Daoy (cell line): ENCODE measurements at places on chromosomes 2 and 18. TPM values are rescaled to one million over a fixed set of nuclear protein-coding genes. Genes with fewer than 3 reads are reported as not detected.

The ZNF516 gene
- total RNA-seq = 4.9 and 6.3 TPM in 2 replicates

The MYOM1 gene
- not detected in 2 replicates for total RNA-seq

The CRYGC gene
- not detected in 2 replicates for total RNA-seq

The MFSD2B gene
- total RNA-seq = 0.06 TPM in 1 of 2 replicates, not detected in the other

The BOD1L2 gene
- not detected in 2 replicates for total RNA-seq

The SCYGR4 gene
- not detected in 2 replicates for total RNA-seq

The VIL1 gene
- 0.06 TPM in 1 of 2 replicates, not detected in the other for total RNA-seq

The STON1 gene
- 1.7 and 3.3 TPM in 2 replicates for total RNA-seq

The CSRNP3 gene
- 0.83 and 2.7 TPM in 2 replicates for total RNA-seq

The LCT gene
- total RNA-seq = 0.40 TPM in 1 of 2 replicates, not detected in the other

The DSG4 gene
- not detected in 2 replicates for total RNA-seq

The VWC2L gene
- not detected in 2 replicates for total RNA-seq

The GALR1 gene
- not detected in 2 replicates for total RNA-seq

The RBM44 gene
- total RNA-seq = 0.06 and 0.30 TPM in 2 replicates

The GPR75 gene
- total RNA-seq = 1.0 and 2.8 TPM in 2 replicates

The ARHGEF4 gene
- 0.27 and 1.5 TPM in 2 replicates for total RNA-seq

The RGPD4 gene
- not detected in 2 replicates for total RNA-seq

The ALLC gene
- 0.11 TPM in 1 of 2 replicates, not detected in the other for total RNA-seq

The CD226 gene
- 0.48 and 0.91 TPM in 2 replicates for total RNA-seq

The DNAH7 gene
- total RNA-seq = 0.11 and 0.27 TPM in 2 replicates

The INPP1 gene
- total RNA-seq = 6.2 and 12.1 TPM in 2 replicates

The FOXD4L1 gene
- total RNA-seq = 0.11 TPM in 1 of 2 replicates, not detected in the other

GRCh38 chr2:215621381-215621780 lies 185.5 kb upstream of the FN1 start:
- no peak for DNase-seq

GRCh38 chr2:37780387-37780676 lies 108.9 kb upstream of the CDC42EP3 start:
- DNase-seq = peak; percentile 55

DNA sequence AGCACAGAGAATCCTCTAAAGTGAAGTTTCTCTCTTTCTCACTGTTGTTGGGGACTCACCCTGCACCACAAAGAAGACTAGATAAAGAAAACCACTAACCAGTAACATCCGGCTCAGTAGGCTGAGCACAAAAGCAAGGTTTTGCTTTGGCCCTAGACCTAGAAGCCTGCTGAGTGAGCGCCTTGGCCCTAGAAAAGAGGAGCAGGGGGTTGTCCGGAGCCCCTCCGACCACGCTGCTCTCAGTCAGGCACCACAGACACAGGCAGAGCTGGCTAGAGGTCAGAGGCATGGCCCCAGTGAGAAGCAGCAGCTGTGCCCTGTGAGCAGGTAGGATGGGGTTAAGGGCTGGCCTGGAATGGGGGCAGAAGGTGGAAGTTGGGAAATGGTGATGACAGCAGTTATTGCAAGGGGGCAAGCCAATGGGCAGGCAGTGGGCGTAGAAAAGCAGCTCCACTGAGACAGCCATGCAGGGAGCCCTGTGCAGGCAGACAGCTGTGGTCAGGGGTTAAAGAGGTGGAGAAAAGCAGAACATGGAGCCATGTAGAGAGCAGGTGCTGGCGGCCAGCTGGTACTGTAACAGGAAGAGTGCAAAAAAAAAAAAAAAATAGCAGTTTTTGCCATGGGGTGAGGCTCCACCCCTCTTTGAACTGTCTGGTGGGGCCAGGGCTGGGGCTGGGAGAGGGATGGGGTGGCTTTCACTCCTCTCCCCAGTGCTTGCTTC lies 36.9 kb upstream of the SLC14A1 start:
- no peak for DNase-seq

GRCh38 chr18:79784071-79784913 lies 13.4 kb upstream of the KCNG2 start:
- no peak for DNase-seq

DNA sequence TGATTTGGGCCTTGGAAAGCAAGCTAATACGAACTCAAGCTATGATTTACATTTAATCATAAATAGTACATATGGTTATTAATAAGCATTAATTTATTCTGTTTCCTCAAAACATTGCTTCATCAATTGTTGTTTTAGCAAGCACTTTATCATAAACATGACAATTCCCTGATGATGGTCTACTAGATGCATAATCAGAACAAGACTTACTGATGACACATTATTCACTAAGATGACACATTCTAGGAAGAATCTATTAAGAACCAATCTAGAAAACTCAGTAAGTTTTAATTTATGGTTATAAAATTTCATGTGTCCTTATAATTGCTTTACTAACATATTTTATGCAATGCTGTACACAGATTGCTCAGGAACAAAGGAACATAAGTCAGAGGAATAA lies 815.2 kb downstream of the ERBB4 start:
- no peak for DNase-seq

- DNase-seq = no peak
Observed at GRCh38 chr2:38650717-38651116, 15.2 kb upstream of the GALM start.

DNA sequence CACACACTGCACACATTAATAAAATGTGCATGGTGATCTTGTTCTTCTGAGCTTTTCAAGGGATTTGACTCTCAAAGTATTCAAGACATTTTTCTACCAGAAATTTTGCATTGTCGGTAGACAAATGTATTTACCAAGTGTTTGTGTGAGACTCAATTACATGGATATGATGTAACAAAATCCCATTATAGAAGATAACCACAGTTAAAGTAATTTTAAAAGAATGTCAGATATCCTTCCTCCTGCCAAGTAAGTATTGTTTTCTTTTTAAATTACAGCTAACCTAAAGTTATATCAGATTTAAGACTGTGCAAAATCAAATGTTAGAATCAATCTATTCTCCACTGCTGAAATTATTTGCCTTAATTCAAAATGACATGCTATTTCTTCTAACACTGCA lies 1344.5 kb upstream of the CHAC2 start:
- DNase-seq = no peak

DNA sequence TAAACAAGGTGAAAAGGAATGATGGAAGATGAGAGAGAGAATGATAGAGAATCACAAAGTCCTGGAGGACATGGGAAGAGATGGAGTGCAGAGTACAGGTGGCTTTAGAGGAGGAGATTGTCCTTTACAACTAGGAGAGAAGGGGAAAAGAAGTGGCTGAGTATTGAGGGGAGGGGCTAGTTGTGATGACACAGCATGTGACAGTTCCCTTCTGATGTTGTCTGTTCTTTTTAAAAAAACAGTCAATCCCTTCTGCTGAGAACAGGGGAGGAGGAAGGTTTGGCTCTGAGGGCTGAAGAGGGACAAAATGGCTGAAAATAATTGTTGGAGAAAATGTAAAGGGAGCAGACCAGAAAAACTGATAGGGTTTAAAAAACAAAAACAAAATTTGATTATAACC lies 44.0 kb downstream of the STEAP3 start:
- no peak for DNase-seq

GRCh38 chr2:224063298-224063648 lies 24.2 kb upstream of the SERPINE2 start:
- DNase-seq = no peak

GRCh38 chr2:69278366-69278765 lies 108.7 kb downstream of the GFPT1 start:
- no peak for DNase-seq

- DNase-seq = no peak
Observed at GRCh38 chr18:41899535-41899934, 55.5 kb upstream of the PIK3C3 start.

GRCh38 chr18:13371689-13372418 lies 153.3 kb downstream of the LDLRAD4 start:
- DNase-seq = no peak

GRCh38 chr18:68733707-68734106 lies 18.8 kb upstream of the TMX3 start:
- DNase-seq = no peak

GRCh38 chr2:161308178-161308955 lies at the start of gene PSMD14:
Gene PSMD14, plus strand, starts transcription at chr2:161308425. Its CDS starts 10,401 bp downstream, at chr2:161318826.
- peak; percentile 97 for DNase-seq

GRCh38 chr2:63000801-63001200 lies 49.8 kb upstream of the OTX1 start:
- no peak for DNase-seq

GRCh38 chr2:28896906-28897305 lies 2.4 kb downstream of the WDR43 start:
- DNase-seq = peak; percentile 39

DNA sequence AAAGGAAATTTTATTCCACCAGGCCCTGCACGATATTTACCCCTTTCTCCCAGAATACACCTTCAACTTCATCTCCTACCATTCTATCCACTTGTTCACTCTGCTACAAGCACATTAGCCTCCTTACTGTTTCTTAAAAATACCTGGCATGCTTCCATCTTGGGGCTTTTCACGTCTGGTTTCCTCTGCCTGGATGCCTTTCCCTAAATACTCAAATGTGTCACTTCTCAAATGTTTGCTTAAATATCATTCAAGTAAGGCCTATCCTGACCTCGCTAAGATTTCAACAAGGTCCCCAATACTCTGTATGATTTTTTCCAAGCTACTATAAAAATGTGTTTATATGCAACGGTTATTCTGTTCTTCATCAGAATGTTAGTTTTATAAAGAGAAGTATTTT lies 433.0 kb upstream of the CHAC2 start:
- no peak for DNase-seq

GRCh38 chr2:232139171-232139594 lies 177.7 kb downstream of the DIS3L2 start:
- no peak for DNase-seq

DNA sequence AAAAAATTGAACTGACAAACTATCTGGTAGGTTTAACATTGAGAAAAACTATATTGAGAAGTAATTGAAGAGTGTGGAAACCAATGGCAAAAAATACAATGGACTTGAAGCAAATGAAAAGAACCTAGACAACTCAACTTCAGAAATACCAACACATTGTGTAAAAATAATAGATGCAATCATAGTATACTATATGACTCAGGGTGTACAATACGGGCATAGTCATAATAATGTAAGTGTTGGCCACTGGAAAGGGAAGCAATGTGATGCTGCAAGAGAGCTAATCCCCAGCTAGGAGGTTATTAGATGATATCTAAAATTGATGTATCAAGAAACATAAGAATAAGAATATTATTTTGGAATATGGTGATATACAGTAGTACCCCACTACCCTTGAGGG lies 45.3 kb downstream of the SMAD7 start:
- DNase-seq = no peak

DNA sequence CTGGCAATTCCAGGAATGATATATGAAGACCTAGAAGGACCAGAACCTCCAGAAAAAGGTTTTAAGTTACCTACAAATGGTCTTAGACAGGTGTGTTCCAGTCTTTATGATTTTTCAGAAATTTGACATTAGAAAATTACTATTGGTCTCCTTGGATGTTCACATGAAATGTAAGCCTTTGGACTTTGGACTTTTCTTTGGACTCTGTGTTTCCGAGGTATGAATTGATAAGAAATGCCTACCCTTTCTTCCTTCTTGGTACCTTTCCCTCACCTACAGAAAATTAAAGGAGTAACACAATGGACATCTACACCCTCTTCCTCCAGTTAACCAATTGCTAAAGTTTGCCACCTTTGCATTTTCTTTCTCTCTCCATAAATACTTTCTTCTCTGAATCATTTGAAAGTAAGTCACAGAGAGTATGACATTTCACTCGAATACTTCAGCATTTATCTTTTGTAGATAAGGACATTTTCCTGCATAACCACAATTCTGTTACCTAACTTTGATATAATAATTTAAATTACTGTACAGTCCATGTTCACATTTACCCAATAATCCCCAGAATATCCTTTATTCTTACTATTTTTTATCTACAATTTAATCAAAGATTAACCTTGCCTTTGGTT lies 26.2 kb downstream of the CEP192 start:
- DNase-seq = no peak

DNA sequence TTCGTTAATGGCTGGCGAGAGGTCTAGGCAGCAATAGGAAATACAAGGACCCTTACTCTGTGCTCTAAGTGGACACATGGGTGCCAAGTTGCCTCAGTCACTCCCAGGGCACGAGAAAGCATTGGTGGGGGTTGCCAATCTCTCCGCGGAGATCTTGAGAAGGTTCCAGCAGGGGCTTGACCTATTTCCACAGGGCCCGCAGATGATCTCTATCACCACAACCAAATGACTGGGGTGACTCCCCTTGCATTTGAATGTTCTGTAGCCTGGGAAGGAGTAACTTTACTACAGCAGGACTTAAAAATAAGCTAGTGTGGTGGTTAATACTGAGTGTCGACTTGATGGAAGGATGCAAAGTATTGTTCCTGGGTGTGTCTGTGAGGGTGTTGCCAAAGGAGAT lies 8.1 kb downstream of the CDC42EP3 start:
- DNase-seq = no peak

DNA sequence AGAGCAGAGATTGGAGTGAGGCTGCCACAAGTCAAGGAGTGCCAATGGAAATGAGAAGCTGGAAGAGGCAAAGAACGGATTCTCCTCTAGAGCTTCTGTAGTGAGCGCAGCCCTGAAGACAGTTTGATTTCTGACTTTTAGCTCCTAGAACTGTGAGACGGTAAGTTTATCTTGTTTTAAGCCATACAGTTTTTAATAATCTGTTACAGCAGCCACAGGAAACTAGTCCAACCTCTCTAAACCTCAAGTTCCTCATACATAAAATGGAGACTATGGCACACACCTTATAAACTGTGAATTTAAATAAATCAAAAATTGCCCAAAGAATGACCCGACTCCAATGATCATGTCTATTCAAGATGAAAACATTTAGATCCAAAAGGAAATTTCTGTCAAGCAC lies 596.5 kb downstream of the BCL11A start:
- no peak for DNase-seq

- DNase-seq = peak; percentile 19
Observed at GRCh38 chr2:158923180-158923594, 45.3 kb upstream of the TANC1 start.

DNA sequence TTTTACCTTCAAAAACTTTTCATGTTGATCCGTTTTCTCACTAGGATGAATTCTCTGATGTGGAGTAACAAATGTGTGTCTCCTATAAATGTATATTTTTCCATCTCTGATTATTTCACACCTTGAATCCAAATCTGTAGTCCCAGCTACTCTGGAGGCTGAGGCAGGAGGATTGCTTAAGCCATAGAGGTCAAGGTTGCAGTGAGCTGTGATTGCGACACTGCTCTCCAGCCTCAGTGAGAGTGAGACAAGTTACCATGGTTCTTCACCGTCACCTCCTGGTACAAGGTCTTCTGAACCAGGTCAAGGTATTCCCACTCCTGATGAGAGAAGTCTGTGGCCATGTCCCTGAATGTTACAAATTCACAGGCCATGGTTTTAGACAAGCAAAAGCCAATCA lies 15.1 kb downstream of the GMCL1 start:
- DNase-seq = no peak

DNA sequence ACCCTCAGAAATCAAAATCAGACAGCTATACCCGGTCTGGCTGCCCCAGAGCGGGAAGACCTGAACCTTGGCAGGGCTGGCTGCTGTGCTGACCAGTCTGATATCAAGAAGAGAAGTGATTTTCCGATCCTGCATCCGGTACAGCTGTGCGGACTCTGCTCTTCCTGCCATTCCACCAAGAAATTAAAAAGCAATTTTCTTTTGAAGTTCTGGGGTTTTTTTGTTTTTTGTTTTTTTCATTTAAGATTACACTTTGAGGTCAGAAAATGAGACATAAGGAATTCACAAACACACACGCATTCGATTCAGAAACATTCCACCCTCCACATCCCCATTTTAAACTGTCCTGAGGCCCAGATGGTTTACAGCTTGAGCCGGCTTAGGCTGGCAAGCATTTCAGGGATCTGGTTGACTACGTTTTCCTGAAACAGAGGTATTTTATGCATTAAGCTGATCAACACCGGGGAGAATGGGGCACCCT lies 156.5 kb downstream of the COL6A3 start:
- peak; percentile 41 for DNase-seq

GRCh38 chr2:66581339-66582103 lies 146.6 kb downstream of the MEIS1 start:
- peak; percentile 21 for DNase-seq

- no peak for DNase-seq
Observed at GRCh38 chr2:22995576-22995975, 389.4 kb upstream of the KLHL29 start.
